Left ventricle myocardium superior (tissue), 1 donor: ENCODE measurements at places on chromosomes 16 and 17. TPM values are rescaled to one million over a fixed set of nuclear protein-coding genes. Genes with fewer than 3 reads are reported as not detected.

- DNase-seq, result no peak
Observed at GRCh38 chr17:36493956-36494355, 7.5 kb downstream of the ZNHIT3 start.

DNA sequence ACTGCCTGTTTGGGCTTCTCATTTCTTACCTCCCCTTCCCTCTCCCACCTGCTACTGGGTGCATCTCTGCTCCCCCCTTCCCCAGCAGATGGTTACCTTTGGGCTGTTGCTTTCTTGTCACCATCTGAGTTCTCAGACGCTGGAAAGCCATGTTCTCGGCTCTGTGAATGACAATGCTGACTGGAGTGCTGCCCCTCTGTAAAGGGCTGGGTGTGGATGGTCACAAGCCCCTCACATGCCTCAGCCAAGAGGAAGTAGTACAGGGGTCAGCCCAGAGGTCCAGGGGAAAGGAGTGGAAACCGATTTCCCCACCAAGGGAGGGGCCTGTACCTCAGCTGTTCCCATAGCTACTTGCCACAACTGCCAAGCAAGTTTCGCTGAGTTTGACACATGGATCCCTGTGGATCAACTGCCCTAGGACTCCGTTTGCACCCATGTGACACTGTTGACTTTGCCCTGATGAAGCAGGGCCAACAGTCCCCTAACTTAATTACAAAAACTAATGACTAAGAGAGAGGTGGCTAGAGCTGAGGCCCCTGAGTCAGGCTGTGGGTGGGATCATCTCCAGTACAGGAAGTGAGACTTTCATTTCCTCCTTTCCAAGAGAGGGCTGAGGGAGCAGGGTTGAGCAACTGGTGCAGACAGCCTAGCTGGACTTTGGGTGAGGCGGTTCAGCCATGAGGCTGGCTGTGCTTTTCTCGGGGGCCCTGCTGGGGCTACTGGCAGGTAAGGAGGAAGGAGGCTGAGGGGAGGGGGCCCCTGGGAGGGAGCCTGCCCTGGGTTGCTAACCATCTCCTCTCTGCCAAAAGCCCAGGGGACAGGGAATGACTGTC lies at the start of gene CD68:
CD68 (plus strand) TSS at position 638 of the 833 bp plus-strand sequence; CDS start at position 678, 40 bp downstream.
- peak; percentile 67 for DNase-seq

DNA sequence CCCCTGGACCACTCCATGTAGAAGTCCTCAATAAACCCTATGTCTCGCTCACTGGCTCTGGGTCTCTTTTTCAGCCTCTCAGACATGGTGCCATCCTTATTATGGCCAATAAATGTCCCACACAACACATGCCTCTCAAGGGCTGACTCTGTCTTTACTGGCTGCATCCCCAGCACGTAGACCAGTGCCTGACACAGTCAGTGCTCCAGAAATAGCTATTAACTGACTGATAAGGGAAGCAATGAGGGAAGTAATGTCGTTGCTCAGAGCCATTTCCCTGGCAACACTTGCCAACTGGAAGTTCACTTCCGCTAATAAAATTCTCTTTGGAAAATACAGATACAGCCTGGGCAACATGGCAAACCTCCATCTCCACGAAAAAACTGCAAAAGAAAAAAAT lies 19.1 kb upstream of the APOH start:
- no peak for DNase-seq

GRCh38 chr16:57303021-57303909 lies 18.8 kb upstream of the PLLP start:
- DNase-seq, result no peak

DNA sequence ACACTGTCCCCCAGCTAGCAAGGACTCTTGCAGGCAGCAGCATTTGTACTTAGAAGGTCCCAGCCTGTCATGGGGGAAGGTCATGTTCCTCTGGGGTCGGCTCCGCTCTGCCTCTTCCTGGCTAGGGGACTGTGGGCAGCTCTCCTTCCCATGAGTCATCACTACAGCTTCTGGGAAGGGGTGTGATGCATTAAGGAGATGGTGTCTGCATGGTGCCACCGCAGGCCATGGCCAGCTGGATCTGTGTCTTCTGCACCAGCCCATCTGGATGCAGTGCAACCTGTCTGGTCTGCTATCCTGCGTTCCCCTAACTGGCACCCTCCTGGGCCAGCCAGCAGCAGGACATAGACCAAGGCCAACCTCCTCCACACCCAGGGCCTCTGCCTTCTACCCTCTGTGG lies 6.3 kb downstream of the STARD3 start:
- no peak for DNase-seq

- DNase-seq, result no peak
Observed at GRCh38 chr17:58254803-58255202, 16.4 kb downstream of the LPO start.

- no peak for DNase-seq
Observed at GRCh38 chr17:61750656-61751055, 112.7 kb downstream of the BRIP1 start.

- DNase-seq, result peak; percentile 91
Observed at GRCh38 chr17:50533720-50534148, 1.2 kb downstream of the EPN3 start.

DNA sequence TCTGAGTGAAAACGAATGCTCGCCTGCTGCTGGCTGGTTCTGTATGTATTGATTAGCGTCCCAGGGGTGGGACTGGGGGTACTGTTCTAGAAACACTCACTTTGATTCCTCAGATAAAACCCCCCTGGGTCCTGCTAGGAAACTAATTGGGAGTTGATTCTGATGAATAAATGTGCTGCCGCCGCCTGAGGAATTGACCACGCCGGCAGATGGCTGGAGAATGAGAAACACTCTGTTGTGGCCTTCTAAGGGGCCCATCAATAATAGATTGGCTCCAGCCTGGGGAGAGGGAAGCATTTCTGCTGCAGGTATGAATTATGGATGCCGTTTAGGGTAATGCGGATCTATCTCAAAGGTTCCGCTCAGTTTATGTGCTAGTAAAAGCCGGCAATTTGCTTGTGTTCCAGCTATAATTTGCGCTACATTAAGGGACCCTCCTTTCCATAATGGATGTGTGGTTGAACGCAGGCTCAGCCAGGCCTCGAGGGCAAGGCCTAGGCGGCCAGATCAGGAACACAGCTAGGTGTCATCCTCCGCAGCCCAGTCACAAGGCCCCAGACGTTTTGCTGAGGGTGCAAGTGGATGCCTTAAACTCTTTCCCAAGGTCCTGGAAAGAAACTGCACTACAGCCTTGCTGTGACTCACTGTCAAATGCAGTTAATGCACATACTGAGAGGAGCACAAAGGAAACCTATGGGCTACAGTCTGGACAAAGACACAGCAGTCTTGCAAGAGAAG lies 132.2 kb upstream of the HS3ST2 start:
- DNase-seq, result no peak

CCDC102A gene
- total RNA-seq, result 13.2 TPM
